ENCODE measurements at places on chromosomes 2 and 18.

DNA sequence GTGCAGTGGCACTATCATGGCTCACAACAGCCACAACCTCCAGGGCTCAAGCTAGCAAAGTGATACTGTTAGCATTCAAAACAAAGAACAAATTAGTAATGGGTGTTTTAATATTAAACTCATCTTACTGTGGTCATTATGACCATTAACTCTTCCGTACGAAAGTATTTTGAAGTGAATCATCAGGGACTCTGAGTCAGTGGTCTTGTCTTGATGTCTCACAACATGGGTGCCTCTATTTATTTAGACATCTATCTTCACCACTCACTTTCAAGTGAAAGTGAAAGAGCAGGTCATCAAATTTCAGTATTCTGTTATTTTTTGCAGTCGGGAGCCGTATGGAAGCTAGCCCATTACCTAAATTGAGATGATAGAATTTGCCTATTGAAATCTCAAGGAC, 1118.2 kb downstream of the DPP10 start:
- no peak for DNase-seq

- no peak for DNase-seq
Observed at GRCh38 chr2:221477714-221478484, 94.2 kb downstream of the EPHA4 start.

GRCh38 chr2:229996320-229996719, 72.4 kb downstream of the SLC16A14 start:
- no peak for DNase-seq

GRCh38 chr2:240960309-240960970, 38.0 kb upstream of the SNED1 start:
- DNase-seq = peak; percentile 73

- no peak for DNase-seq
Observed at GRCh38 chr2:17298453-17298852, 219.8 kb downstream of the RAD51AP2 start.

GRCh38 chr2:133940134-133940533, 313.7 kb upstream of the MGAT5 start:
- DNase-seq = no peak

- no peak for DNase-seq
Observed at GRCh38 chr2:59583173-59583765, 970.2 kb downstream of the BCL11A start.

GRCh38 chr2:171837736-171838135, 56.3 kb downstream of the SLC25A12 start:
- no peak for DNase-seq

GRCh38 chr18:68724021-68724420, 9.1 kb upstream of the TMX3 start:
- no peak for DNase-seq

DNA sequence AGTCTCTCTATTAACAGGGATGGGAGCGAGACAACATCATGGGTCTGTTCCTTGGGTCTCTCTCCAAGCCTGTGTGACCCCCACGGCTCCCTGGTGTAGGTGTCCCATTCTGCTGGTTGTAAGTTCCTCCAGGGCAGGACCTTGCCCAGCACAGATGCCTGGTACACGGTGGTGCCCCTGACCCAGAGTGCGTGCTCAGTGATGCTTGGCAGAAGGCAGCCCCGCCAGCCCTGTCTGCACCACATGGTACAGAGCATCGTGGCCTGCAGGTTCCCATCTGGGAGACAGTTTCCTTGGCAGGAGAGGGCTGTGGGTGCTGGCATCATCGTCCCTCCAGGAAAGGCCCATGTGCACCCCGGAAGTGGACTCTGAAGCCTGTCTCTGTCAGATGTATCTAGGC, 249.0 kb downstream of the KLHL29 start:
- no peak for DNase-seq

DNA sequence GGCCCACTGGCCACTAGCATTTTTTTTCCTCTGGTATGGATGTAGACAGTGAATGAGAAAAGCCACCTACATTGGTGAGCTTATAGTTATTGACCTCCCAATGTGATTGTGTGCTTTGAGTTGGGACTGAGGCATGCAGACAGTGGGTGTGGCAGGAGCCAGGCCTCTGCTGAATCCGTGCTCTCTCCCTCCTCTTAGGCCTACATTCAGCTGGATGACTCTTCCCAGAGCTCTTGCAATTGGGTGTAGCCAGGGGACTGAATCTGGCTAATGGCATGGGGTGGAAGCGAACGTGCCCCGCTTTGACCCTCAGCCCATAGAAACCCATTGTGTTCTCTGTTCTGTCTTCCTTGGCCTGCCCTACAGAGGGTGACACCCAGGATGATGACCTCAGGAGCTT, 698.3 kb upstream of the HS6ST1 start:
- DNase-seq = no peak

GRCh38 chr2:239380831-239381708, 19.8 kb downstream of the HDAC4 start:
- DNase-seq = no peak

- DNase-seq = no peak
Observed at GRCh38 chr2:6065703-6066102, 373.5 kb downstream of the SOX11 start.

DNA sequence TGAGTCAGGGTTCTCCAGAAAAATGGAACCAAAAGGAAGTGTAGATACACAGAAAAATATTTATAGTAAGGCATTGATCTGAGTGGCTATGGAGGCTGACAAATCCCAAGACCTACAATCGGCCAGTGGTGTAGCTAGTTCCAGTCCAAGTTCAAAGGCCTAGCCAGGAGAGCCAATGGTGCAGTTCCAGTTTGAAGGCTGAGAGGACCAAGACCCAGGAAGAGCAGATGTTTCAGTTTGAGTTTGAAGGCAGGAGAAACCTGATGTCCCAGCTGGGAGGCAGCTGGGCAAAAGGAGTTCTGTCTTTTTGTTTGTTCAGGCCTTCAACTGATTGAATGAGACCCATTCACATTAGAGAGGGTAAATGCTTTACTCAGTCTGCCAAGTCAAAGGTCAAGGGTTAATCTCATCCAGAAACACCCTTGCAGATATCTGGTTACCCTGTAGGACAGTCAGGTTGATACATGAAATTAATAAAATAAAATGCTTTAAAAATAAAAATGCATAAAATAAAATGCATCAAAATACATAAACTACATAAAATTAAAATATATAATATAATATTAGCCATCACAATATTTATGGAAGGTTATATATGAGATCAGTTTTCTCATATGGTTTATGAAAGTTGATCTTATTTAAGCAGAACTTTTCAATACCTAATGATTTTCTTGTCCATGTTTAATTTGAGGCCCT, 38.7 kb downstream of the KCNE4 start:
- no peak for DNase-seq

All from femur (tissue), 1 donor.